Mucosa of descending colon (tissue), 3 donors: ENCODE measurements at places on chromosomes 6 and 20. TPM values are rescaled to one million over a fixed set of nuclear protein-coding genes. Genes with fewer than 3 reads are reported as not detected.

The C6orf15 gene
- not detected for total RNA-seq

The ZDHHC14 gene
- total RNA-seq: 10.5 TPM

The ZKSCAN3 gene
- total RNA-seq: 6.1 TPM

The POLR1C gene
- total RNA-seq: 27.9 TPM

The PGK2 gene
- total RNA-seq: not detected

The CENPQ gene
- 4.3 TPM for total RNA-seq
